ENCODE measurements at places on chromosomes 6 and 20.

DNA sequence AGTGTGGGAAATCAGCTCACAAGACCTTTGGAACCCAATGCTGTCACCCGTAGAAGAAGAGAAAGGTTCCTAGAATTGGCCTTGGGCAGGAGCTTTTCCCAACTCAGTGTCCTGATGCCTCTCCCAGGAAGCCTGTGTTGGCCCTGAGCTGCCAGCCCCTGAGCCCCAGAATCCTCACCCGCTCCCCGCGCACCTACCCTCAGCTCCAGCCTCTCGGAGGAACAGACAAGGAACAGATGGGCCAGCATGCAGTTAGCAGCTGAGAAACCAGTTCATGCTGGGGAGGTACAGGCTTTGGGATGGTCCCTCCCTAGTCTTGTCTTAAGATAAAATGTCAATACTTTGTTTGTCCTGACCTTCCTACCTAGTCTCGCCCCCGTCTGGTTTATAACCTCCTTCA lies 121.9 kb upstream of the CDH4 start:
- DNase-seq = no peak

DNA sequence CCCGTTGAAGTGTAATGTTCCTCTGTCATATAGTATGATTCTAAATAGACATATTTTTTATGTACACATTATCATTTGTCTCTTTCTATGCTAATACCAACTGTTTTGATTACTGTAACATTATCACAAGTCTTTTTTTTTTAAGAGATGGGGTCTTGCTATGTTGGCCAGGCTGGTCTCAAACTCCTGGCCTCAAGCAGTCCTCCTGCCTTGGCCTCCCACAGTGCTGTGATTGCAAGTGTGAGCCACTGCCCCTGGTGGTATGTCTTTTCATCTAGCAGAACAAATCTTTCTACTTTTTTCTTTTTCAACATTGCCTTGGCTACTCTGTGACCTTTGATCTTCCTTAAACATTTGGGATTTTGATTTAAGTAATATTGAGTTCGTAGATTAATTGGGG lies 57.7 kb downstream of the SLX4IP start:
- DNase-seq = no peak

- DNase-seq = peak; percentile 32
Measured at GRCh38 chr20:8711501-8711900, 357.4 kb upstream of the PLCB4 start.

DNA sequence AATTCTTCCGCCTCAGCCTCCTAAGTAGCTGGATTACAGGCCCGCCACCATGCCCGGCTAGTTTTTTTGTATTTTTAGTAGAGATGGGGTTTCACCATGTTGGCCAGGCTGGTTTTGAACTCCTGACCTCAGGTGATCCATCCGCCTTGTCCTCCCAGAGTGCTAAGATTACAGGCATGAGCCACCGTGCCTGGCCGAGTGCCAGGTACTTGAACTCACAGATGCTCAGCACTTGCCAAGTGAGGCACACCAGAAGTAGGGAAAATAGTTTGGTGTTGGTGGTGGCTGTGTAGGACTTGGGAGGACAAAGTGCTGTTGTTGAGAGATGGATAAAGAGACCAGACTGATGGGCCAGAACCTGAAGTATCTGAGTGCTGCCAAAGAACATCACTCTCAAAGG lies 40.0 kb upstream of the MBOAT1 start:
- DNase-seq = no peak

GRCh38 chr6:113112086-113112485 lies 745.1 kb upstream of the MARCKS start:
- no peak for DNase-seq

DNA sequence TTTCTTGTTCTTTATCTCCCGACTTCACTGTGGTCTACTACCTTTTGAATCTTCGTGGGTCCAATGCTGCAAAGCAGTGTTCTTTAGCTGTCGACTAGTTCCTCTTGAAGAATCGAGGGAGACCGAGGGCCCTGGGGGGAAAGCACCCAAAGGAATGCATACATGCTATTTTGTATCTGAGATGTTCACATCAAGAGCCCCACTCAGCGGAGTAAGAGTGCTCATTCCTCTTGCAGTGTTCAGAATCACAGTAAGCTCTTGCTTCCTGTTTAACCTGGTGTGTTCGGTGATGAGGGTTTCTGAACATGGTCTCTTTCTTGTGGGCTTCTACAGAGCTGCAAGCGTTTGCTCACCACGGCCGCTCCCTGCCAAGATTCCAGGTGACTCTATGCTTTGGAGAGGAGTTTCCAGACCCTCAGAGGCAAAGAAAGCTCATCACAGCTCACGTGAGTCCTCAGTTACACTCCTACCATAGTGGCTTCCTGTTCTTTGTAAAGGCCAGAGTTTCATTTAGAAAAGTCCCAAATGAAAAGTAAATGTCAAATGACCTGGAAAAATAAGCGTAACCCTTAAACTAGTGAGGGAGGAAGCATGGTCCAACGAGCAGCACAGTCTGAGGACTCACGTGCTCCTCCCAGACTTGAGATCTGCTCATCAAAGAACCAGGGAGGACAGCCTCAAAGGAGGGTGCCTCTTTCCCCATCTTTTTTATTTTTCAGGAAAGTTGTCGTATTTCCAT lies 13.3 kb downstream of the IRF4 start:
- DNase-seq = no peak

- DNase-seq = peak; percentile 63
Measured at GRCh38 chr6:10421158-10421920, 6.5 kb upstream of the TFAP2A start.

DNA sequence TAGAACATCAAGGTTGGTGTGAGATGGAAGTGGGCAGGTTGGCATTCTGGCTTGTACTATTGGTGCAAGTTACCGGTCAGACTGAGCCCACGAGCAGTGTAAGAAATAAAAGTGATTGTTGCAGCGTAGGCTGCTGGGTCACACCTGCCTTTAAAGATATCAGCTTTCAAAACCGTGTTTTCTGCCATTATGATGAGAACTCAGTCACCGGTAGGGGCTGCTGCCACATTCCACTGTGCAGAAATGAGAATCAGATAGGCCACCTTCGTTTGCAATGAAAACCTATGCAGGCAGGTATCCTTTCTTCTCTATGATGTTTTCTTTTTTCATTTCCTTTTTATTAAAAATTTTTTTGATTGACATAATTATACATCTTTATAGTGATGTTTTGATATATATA lies 168.5 kb downstream of the MYLK4 start:
- no peak for DNase-seq

DNA sequence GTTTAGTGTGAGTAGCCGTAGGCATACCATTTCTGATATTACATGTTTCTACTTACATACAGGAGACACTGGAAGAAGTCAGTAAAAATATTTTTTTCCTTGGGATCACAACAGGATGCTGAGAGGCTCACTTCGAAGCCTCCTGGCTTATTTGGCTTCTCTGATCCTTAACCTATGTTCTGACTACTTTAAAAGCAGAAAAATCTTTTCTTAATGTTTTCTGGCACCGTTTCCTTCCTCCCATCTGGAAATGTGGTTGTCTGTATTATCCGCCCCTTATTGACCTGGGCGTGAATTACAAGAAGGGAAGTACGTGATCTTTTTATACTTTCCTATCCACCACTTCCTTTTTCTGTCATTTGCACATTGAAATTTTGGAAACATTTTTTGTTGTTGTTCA lies 379.6 kb downstream of the COL12A1 start:
- no peak for DNase-seq

DNA sequence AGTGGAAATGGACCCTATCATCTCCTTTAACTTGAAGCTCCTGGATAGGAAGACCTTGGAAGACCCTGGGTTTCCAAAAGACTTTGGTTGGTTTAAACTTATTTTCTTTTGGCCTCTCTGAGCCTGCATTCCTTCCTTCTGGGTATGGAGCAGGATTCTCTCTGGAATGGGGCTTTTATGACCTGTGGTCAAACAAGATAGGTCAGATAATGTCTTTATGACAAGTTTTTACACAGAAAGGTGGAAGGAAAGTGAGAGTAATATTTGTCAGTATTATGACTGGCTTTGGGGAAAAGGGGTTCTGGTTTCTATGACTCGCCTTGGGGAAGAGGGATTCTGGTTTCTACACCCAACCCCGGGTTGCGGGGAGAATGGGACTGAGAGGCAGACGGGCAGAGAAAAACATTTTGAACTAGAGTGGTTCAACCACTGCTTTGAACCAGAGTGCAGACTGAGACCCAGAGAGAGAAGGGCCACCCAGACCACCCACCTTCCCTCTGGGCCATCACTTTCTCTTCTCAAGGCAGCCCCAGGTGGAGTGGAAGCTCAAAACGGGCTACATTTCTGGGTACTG lies 37.6 kb upstream of the KCNK5 start:
- no peak for DNase-seq

DNA sequence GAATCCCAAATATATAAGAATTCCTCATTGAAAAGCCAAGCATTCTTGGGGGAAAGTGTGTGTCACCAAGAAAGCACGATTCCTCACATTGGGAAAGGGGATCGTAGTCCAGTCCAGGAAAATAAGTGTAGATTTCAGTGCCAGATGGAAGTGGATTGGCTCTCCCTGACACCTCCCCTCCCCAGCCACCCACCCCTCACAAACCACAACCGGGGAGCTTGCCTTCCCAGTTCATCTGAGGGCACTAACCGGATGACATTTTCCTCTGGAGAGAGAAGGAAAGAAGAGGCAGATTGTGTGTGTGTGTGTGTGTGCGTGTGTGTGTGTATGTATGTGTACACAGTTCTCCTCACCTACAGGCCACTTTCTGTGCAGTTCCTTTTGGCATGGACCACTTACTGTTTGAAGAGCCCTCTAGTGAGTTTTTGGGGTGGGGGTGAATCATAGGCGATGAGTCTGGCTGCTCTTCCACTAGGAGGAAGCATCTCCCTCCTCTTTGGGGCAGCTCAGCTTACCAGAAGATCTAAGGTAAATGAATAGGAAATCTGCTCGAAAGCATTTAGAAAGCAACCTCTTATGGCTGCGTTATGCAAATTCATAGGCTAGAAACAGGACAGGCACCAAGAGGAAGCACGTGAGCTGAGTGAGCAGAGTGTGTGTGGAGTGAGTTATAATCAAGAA lies 20.8 kb downstream of the DAAM2 start:
- DNase-seq = no peak

GRCh38 chr6:134930463-134930862 lies 19.4 kb downstream of the ALDH8A1 start:
- DNase-seq = peak; percentile 36

DNA sequence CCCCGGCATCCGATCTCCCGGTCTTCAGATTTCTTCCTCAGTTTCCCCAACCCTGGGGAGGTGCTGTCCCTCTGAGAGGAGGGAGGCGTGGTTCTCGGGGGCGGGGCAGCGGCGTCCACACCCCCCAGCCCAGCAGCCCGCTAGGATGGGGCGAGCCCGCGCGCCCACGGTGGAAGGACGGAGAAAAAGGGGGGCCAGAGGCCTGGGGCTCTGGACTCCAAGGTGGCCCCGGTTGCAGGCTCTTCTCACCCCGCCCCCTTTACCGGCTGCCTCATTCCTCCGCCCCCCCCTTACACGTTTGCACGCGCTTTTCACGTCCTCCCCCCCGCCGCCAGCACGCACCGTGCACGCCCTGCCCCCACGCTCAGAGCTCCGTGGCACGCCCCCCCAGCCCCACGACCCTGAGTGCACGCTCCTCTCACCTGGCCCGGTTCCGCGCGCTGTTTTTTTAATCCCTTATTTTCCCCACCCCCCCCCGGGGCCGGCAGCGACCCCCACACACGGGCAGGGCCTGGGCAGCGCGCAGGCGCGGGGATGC lies 402 bp downstream of the ZBTB12 start:
- peak; percentile 66 for DNase-seq

DNA sequence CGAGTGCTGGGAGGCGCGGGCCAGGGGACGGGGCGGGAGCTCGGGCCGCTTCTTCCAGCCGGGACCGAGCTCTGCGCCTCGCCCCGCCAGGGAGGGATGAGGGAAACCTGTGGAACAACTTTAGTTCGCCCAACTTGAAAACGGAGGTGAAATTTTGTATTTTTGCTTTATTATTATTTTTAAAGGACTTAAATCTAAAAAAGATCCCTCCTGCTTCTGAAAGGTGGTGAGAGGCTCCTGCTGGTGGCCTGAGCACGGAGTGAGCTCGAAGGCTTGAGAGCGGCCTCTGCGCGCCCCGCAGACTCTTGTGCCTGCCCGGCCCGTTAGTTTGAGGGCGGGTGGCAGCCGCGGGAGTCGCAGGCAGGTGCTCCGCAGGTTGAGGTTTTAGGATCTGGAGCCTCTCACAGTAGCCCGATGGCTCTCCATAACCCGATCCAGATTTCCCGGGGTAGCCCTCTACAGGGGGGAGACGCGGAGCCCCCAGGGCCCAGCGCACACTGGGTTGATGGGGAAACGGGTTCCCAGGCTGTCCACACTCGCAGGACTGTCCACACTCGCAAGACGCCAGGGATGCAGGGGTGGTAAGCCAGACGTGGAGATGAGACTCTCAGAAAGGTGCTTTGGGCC lies 46.2 kb upstream of the SUPT3H start:
- peak; percentile 59 for DNase-seq

- DNase-seq = no peak
Measured at GRCh38 chr6:105618247-105618646, 215.4 kb upstream of the PREP start.

DNA sequence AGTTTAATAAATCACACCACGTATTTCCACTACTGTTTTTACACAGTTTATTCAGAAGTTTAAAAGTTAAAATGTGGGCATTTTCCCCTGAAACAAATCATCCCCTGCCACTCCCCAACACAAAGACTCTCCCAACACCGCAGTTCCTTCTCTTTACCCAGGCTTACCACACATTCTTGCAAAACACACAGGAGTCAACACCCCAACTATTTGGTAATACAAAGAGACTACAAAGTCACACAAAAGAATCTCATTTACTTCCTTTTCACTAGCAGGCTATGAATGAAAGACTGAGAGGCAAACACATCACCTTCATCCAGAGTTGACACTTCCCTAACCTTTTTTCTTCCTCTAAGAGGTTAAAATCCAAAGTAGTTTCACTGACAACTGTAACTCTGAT lies 51.1 kb downstream of the KCTD20 start:
- peak; percentile 48 for DNase-seq

DNA sequence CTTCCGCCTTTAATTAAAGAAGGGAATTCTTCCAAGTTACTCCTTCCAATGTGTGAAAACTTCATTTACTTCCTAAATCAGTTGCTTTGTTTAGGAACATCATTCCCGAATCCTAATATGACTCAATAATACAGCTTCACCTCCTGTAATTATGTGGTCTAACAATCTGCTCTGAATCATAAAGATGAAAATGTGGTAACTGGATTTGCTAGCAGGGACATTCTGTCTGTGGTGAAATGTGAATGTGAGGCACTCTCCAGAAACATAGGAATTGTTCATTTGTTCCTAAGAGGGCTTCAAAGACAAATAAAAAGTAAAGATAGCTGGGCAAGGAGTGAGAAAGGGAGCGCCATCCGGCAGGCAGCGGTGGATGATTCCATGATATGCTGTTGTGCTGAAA lies 678.1 kb downstream of the KIF16B start:
- DNase-seq = no peak
